ENCODE measurements at places on chromosomes 7 and 10.

DNA sequence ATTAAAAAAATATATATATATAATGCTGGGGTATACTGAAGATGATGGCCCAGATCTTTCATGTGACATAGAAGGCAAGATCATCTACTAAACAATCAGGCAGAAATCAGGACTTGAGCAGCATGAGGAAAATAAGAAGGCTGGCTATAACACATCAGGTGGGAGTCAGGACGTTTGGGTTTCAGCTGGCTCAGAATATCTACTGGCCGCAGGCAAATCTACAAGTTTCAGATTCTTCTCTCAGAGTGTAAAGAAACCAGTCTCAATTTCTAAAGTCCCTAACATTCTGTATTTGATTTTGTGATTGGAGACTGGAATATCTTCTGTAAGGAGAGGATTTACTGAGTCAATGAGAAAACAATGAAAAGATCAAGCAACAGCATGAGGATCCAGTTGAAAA, 37.7 kb upstream of the FAM3C start:
- no peak for DNase-seq

GRCh38 chr10:86077271-86077670, 289.3 kb downstream of the GRID1 start:
- no peak for DNase-seq

GRCh38 chr10:12181065-12181775, 14.5 kb downstream of the NUDT5 start:
- peak; percentile 76 for DNase-seq

DNA sequence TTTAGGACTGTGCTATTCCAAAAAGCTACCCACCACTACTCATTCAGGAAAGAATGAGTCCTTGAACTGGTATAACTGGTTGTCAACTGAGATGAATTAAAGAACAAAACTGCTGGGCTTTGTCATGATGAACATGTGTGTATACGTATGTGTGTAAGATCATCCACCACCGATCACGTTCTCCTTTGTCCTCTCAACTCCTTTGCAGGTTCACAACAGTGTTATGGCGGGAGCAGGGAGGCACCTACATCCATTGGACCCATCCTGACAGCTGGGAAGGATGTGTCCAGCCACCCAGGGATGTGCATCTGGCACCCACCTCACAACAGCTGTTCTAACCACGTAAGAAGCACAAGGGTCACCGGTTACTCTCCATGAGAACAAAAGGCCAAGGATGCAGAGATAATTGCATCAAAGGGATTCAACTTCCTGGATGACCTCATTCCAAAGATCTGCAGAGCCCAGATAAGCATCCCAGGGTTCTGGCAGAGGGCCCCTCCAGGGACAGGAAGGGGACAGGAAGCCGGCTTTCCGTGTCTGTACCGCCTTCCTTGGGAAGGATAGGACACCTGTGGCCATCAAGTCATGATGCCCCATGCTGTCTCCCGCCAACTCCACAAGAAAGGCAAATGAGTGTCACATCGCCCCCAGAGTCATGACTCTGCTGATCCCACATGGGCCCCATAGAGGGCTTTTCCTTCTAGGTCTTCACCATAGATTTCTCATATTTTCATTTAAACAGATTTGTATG, 66.1 kb downstream of the STEAP1B start:
- no peak for DNase-seq

DNA sequence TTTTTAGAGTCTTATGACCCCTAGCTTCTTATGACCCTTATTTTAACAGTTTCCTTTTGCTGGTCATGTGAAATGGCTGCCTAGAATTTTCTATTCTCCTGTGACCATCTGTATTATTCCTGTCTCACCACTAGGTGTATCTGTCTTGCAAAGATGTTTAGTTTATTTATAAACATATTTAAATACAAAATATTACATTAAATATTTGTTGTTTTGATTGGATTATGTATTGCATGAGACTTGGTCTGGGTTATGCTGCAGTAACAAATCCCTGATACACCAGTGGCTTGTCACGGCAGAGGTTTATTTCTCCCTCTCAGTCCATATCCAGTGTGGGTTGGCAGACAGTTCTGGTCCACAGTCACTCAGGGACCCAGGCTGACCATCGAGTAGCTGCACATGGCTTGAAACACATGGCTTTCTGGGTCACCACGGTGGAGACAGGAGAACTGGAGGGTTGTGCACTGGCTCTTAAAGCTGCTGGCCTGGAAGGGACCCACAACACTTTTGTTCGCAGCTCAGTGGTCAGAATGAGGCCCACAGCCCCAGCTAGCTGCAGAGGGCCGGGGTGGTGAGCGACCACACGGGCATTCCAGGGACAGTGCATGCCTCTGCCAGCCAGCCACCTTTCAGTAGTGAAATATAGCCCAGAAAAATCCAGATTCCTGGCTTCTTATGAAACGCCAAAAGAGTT, 7.4 kb downstream of the RASSF4 start:
- DNase-seq, result no peak

DNA sequence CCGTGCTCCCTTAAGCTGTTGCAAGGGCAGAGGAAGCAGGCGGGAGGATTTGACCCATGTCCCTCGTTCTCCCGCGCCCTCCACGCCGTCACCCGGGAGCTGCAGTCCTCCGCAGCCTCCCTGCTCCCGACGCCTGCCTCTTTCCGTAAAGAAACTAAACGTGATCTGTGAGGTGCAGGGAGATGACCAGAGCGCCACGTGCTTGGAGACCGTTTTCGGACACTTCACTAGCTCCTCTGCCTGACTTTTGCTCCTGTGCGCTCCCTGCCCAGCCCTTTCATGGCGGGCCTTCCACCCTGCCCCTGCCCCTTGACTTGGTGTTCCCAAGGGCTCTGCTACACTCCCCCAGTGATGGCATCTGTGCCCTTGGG, 171.2 kb downstream of the LSM5 start:
- no peak for DNase-seq

All from stimulated activated CD4-positive, alpha-beta T cell treated with anti-CD3 and anti-CD28 coated beads, Interleukin-4, amount 100 ng/mL, for 24 hours (primary cell).